ENCODE measurements at places on chromosomes 1 and 21. TPM values are rescaled to one million over a fixed set of nuclear protein-coding genes. Genes with fewer than 3 reads are reported as not detected.

The RNF186 gene
- total RNA-seq, result not detected

The LDLRAD2 gene
- not detected for total RNA-seq

The PCP4L1 gene
- total RNA-seq, result 2.5 TPM

The RXFP4 gene
- total RNA-seq, result not detected

The KRTAP12-2 gene
- total RNA-seq, result not detected
